H4 (cell line): ENCODE measurements at places on chromosomes 12 and 14. TPM values are rescaled to one million over a fixed set of nuclear protein-coding genes. Genes with fewer than 3 reads are reported as not detected.

The DNAI7 gene
- total RNA-seq, result 0.23 and 0.60 TPM in 2 replicates

The TGFB3 gene
- total RNA-seq, result 1.0 and 2.3 TPM in 2 replicates

The MON2 gene
- 10.1 and 14.0 TPM in 2 replicates for total RNA-seq

The DHH gene
- 0.02 TPM in 1 of 2 replicates, not detected in the other for total RNA-seq

The GOLGA5 gene
- 21.9 and 35.4 TPM in 2 replicates for total RNA-seq

The MSI1 gene
- total RNA-seq, result 0.35 and 0.72 TPM in 2 replicates

The KRT77 gene
- not detected in 2 replicates for total RNA-seq

The MLEC gene
- total RNA-seq, result 136 and 137 TPM in 2 replicates

- no peak for DNase-seq
Observed at GRCh38 chr14:29705801-29706200, 221.8 kb downstream of the PRKD1 start.

- no peak for DNase-seq
Observed at GRCh38 chr12:14879222-14879933, 6.3 kb downstream of the MGP start.

GRCh38 chr14:102969060-102969791, 46.8 kb downstream of the AMN start:
- no peak for DNase-seq

GRCh38 chr12:46771268-46771827, 54.4 kb downstream of the SLC38A4 start:
- DNase-seq, result peak; percentile 69

DNA sequence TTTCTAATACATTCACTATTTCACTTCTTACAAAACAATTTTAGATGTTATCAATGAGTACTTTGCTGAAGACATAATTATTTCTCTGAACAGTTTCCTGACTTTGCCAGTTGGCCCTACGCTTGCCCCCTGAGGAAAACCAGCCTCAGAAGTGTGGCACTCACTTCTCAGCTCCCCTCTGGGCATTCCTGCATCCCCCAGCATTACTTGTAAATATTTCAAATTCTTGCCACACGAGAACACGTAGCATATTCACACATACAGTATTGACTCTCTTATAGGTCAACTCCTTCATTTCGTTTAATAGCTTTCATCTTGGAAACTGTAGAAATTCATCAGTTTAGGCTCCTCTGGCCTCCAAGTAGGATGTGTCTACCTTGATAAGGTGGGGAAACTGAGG, 65.2 kb downstream of the OTX2 start:
- no peak for DNase-seq

DNA sequence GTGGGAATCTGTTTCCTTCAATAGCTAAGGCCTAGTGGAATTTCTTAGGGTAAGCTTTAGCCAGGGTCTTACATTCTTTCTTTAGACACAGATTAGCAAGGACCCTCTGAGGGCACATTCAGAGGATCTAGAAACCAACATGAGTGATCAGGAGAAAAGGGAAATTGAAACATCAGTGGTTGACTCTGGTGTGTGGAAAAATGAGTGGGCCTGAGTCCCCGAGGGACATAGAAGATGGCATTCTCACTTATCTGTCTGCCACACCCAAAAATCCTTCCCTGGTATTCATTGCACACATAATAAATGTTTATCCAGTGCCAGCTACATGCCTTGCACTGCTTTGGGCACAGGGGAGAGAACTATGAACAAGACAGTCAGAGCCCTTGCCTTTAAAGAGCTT, 82.9 kb downstream of the SSPN start:
- DNase-seq, result no peak

GRCh38 chr12:45708901-45709300, 20.6 kb upstream of the ARID2 start:
- no peak for DNase-seq

GRCh38 chr14:88384718-88385117, 739 bp upstream of the SPATA7 start:
- DNase-seq, result no peak

- no peak for DNase-seq
Observed at GRCh38 chr14:62081012-62081612, 318.9 kb downstream of the SNAPC1 start.

GRCh38 chr12:71465796-71466195, 26.2 kb downstream of the LGR5 start:
- no peak for DNase-seq

- DNase-seq, result no peak
Observed at GRCh38 chr14:69804902-69805301, 7.9 kb upstream of the SLC10A1 start.

DNA sequence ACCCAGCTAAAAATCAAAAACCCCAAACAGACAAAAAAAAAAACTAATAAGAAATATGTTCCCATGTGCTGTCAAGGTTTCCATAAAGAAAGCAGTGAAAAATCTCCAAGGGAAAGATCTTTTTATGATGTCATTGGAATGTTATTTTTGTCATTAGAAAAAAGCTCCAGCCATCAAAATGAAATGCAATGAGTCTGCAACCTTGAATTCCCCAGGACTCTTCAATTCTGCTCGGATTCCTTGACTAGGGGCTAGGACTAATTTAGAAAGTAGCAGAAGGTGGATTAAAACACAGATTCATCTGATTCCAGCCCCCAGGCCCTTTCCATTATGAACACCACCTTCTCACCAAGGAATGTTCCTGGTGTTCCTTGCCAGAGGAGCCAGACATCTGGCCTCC, 6.0 kb upstream of the PCNX1 start:
- no peak for DNase-seq

- DNase-seq, result no peak
Observed at GRCh38 chr14:104895786-104896661, 28.7 kb upstream of the PLD4 start.

DNA sequence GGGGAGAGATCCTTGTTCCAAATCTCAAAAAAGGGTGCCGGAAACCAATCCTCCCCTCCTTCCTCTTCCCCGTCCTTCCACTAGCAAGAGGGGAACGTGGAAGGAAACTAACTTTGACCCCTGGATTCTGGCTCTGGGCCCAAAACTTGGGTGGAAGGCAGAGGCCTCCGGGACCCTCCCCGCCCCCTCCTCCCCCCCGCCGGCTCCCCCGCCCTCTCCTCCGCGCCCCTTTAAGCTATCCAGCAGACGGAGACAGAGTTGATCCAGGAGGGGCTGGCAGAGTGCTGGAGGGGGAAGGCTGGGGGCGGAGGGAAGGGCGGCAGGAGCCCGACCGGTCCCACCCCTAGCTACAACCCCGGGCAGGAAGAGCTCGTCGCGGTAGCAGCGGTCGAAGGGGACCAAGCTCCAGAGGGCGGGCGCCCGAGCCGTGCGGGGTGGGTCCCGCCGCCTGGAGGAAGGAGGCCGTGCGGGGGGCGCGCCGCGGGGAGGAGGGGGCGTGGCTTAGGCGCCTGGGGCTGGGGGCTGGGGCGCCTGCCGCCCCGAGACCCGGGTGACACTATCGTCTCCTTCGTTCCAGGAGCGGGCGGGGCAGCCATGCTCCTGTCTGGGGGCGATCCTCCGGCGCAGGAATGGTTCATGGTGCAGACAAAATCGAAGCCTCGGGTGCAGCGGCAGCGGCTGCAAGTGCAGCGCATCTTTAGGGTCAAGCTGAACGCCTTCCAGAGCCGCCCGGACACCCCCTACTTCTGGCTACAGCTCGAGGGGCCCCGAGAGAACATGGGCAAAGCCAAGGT, at the start of gene NYNRIN:
Gene NYNRIN, plus strand, starts transcription at position 351 of the 794 bp plus-strand sequence. Its CDS starts 244 bp downstream, at position 595.
- no peak for DNase-seq

DNA sequence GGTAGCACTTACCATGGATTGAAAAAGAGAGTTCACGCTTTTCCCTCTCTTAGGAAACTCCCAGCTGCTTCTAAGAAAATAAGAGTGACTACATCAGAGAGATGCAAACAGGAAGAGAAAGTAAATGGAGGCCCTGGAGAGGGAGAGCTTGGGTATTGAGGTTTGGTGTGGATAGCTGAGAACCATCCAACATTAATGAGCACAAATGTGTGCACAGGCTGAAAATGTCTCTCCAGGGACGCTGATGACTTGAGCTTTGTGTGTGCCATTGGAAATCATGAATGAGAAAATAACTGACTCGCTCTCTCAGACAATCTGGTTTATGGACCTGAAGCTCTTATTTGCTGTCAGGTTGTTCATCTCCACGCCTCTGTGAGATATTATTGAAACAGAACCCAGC, 318.8 kb downstream of the NRXN3 start:
- no peak for DNase-seq

DNA sequence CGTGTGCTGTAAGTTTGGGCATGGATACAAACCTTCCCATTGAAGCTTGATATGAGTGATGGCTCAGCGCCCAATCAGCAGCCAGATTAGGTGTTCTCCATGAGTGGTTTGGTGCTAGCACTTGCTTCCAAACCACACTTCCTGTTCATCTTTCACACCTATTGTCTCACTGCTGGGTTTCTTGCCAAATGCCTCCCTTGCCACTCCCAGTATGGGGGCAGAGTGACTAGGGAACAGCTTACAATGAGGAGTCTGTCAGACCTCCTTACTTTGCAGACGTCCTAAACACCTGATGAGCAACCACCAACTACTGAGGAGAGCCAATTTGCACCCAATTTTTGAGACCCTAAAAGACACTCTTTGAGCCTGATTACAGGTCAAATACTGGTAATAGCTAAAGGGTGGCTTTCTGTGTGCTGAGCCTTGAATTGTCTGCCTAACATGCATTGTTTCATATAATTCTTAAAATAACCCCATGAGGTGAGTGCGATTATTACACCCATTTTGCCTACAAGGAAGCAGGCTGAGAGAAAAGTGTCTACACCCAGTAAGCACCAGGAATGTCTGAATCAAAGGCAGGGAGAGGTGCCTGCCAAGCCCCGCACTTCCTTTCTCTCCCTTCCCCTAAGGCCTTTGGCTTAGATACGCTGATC, 48.4 kb upstream of the FOS start:
- no peak for DNase-seq

DNA sequence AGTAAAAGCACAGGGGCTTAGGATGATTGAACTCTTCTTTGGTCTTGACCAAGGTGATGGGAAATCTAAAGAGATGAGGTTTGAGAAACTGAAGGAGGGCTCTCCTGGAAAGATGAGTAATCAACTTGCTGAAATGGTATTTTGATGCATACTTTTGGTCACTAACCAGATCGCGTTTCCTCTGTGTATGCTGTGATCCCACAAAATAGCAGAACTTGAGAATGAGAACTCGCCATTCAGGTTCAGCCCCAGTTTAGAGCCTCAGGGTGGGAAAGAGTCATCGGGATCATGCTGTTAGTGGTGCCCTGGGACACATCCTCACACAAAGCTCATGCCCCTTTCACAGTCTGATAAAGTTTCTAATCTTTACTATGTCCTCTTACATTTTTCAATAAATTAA, 488.8 kb downstream of the ETNK1 start:
- DNase-seq, result no peak

DNA sequence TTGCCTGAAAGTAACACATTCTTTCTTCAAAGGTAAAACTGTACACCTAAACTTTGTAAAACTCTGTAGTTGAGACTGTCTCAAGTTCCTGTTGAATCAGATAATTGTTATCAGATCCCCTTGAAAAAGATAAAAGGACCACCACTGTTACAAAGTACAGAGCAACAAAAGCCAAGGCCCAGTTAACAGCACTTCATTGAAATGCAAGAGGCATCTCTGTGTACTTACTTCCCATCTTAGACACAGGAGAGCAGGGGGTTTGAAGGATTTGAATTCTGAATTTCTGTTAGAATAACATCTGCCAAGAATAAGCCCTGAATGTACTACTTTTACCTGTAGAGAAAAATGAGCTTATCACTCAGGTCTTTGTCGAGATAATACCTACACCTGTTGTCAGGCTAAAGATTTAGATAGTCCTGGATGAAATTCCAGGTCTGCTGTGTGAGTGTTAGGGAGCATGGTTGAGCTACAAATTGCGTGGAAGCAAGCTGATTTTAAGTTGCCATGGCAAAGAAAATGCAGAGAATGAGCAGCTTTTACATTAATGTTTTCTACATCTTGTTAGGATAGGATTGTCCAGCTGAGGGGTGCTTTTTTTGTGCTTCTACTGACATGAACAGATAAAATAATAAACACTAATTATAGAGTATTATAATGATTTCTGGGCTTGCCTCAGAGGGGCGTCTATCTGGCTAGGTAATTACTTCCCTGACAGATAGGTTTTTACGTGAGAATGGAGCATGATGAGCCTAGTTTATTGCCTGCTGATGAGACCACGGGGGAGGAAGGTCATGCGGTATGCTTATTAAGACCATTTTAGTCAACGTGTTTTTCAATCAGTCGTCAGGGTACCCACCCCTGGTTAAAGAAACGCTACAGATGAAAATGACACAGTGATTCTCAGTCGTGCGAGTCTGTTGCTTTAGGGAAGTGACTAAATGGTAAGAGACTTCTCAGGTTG, 309.2 kb downstream of the PAWR start:
- no peak for DNase-seq

GRCh38 chr12:25200703-25201102, 5.7 kb downstream of the ETFRF1 start:
- DNase-seq, result no peak

- peak; percentile 13 for DNase-seq
Observed at GRCh38 chr12:45446013-45446412, 230.1 kb downstream of the ANO6 start.

- DNase-seq, result peak; percentile 42
Observed at GRCh38 chr14:25953532-25954139, 644.2 kb downstream of the NOVA1 start.

DNA sequence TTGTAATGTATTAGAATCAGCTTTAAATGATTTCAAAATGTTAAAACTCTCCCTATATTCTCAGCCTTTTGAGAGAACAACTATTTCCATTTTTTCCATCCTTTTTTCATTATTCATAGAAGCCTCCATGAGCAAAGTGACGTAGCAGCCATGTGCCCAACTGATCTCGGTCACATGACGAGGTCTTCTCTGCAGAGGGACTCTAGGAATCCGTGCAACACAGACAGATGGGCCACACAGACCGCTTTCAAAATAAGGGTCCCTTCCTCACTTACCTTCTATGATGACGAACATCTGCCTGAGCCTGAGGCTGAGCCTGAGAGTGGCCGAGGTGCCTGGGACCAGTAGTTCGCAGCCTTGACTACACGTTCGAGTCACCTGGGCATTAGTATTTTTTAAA, 293.8 kb downstream of the FOXN3 start:
- DNase-seq, result no peak

DNA sequence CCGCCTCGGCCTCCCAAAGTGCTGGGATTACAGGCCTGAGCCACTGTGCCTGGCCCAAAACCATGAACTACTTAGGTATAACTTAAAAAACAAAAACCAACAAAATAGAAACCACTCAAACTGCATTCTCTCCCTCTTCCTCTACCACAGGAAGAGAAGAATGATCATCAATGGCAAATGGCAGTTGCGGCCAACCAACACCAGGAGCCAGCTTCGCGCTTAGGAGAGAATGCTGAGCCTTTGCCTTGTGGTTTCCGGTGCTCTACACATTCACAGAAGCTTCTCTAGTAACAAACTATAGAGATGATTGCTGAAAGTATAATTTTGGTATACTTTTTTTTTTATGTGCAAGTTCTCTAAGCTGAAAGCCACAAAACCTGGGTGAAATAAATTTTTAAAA, 17.1 kb downstream of the CATSPERB start:
- no peak for DNase-seq
